ENCODE measurements at places on chromosomes 2 and 18. TPM values are rescaled to one million over a fixed set of nuclear protein-coding genes. Genes with fewer than 3 reads are reported as not detected.

Gene ASB18
- total RNA-seq, result not detected

Gene ELAC1
- 3.6 TPM for total RNA-seq

Gene CHRND
- total RNA-seq, result 0.10 TPM

Gene PJVK
- total RNA-seq, result 1.2 TPM

Gene RBM45
- total RNA-seq, result 25.2 TPM

Gene HOXD1
- 10.4 TPM for total RNA-seq

Gene KATNAL2
- total RNA-seq, result not detected

Gene CNDP2
- total RNA-seq, result 80.8 TPM

Gene CAPN14
- total RNA-seq, result not detected

Gene FBXO15
- not detected for total RNA-seq

Gene MEMO1
- total RNA-seq, result 68.0 TPM

Gene C18orf54
- 8.1 TPM for total RNA-seq

Gene DRC1
- total RNA-seq, result 0.07 TPM

Gene PROM2
- total RNA-seq, result not detected

Gene EDAR
- total RNA-seq, result not detected

Gene TMEM169
- total RNA-seq, result 4.5 TPM

- DNase-seq, result no peak
Measured at GRCh38 chr18:79403723-79404566, 8.2 kb downstream of the NFATC1 start.

GRCh38 chr2:159129269-159129668, 157.2 kb downstream of the WDSUB1 start:
- DNase-seq, result no peak

DNA sequence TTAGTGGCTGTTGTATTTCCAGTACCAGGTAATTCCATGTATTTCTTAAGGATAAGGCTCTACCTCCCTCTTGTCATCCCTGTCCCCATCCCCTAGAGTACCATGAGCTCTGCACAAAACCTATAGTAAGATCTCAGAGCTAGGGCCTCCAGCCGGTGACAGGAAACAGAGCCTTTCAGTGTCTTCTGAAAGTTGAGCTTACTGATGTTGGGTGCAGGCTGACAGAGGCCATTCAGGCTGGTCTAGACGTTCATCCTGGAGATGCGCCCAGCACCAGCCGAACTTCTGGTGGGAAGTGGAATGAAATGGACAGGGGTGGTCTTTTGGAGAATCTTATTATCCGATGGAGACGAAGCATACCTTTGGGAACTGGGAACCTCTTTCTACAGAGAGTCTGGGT, 16.7 kb upstream of the LYPD6B start:
- DNase-seq, result no peak

DNA sequence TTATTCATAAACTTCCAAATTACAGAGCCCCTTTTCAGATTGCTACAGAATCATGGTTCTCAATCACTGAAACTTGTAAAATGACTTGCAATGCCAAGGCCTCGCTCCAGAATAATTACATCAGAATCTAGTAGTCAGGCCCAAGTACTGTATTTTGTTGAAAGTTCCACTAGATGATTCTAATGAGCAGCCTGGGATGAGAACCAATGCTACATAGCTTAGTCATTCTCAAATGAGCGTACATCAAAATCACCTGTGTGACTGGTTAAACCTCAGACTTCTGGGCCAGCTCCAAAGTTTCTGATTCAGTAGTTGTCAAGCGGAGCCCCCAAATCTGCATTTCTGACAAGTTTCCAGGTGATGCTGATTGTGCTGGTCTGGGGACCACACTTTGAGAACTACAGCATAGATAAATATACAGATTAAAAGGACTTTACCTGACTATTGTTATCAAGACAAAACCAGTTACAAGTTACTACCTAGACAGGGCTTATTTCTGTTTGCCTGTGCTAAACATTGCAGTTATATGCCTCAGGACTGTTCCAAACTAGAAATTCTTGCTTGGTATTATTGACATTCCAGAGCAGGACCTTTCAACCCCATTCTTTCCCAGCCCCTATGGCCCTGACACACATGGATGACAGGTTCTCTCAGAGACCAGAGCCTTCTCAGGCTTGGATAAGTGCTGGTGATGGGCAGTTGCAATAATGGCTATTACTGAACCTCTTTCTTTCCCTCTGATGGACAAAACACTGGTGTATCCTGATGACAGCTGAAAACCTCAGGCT, 83.1 kb downstream of the UPP2 start:
- DNase-seq, result peak; percentile 97

DNA sequence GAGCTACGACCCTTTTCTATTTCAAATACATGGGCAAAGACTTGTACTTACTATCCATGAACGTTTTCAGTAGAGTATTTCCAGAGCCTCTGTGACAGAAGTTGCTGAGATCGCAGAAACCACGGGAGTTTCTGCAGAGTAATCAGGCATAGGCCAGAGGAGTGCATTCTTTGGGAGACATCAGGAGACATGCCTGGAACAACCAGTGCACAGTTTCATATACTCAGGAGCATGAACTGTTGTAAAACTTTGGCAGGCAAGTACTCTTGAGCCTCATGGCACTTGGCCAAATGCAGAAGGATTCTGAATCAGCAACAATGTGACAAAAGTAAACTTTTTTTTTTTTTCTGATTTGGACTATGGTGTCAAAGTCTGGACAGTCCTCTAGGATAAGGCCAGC, 307.1 kb downstream of the GRB14 start:
- no peak for DNase-seq

DNA sequence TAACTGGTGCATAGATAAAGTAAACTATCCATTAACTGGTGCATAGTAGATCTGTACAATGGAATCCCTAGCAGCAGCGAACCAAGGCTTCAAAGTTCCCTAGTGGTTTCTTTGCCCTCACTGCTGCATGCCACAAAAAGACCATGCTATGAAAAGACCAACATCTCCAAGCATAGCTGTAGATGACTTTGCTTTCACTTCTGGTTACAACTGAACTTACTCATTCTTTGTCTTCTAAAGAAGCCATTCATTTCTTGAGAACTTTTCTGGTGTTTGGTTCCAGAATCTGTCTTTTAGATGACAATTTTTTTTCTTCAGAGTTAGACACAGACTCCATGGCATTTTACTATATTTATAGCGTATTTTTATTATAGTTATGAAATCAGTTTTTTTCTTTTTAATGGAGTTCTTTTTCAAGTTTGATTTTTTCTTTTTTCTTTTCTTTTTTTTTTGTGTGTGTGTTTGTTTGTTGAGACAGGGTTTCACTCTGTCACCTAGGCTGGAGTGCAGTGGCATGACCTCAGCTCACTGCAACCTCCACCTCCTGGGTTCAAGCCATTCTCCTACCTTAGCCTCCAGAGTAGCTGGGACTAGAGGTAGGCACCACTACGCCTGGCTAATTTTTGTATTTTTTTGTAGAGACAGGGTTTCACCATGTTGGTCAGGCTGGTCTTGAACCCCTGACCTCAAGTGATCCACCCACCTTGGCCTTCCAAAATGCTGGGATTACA, 63.6 kb downstream of the SLC35F5 start:
- no peak for DNase-seq

- peak; percentile 73 for DNase-seq
Measured at GRCh38 chr2:16005816-16006536, 65.6 kb downstream of the MYCN start.

DNA sequence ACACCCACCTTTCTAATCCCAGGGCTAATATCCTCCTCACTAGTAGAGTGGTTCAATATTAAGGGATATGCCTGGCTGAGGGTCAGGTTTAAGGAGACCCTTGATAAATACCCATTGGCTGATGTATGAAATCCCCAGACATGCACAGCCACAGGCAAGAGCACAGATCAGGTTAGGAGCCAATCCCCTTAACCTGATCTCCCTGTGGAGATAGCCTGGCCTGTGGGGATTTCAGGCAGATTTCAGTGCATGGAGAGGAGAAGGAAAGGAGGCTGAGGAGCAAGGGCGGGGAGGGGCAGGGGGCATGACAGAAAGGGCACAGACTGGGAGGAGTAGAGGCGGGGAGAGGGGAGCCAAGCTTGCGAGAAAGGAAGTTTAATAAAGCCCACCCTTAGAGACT, 129.0 kb downstream of the LOXHD1 start:
- no peak for DNase-seq

GRCh38 chr2:50347358-50348044, 684.4 kb downstream of the NRXN1 start:
- DNase-seq, result no peak

DNA sequence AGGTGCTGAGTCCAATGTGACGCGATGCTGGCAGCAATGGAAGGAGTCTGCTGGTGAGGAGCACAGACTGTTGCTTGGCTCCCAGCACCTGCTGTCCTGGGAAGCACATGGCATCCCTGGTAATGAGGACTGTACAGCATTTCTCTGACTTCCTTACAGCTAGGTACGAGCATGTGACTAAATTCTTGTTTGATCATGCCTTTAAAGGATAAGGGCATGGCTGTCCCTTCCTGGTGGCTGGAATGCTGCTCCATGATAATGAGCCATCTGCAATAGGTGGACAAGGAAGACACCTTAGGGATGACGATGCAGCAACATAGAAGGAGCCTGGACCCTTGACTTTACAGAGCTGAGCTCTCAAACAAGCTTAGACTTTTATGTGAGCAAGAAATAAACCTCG, 278.0 kb upstream of the SPRED2 start:
- DNase-seq, result no peak

DNA sequence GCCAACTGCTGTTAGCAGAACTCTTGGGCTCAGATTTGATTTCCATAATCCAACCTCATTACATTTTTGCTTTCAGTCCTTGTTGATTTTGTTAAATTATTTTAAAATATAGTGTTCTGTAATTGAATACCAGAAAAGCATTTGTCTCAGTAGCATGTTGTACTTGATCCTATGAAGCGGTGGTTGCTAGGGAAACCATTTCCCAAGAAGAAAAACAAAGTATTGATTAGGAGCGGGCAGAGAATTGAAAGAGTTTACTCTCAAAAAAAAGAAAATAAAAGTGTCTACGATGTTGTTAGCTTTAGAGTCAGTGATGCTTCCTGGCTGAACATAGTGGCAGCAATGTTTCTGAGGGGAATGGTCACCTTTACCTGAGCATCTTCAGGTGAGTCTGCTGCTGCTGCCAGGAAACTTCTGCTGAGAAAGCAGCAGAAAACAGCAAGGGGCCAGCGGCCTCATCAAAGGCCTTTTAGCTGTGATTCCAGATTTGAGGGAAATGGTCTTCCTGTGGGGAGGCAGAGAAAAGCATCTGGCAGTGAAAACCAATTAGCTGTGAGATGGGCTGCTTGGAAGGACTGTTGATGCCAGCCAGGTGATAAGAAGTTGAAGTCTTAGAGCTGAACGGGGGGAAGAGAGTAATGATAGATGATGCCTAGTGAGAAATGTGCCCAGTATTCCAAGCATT, 37.1 kb downstream of the CRIM1 start:
- no peak for DNase-seq

- no peak for DNase-seq
Measured at GRCh38 chr2:73891276-73891901, 1.4 kb upstream of the ACTG2 start.

- peak; percentile 70 for DNase-seq
Measured at GRCh38 chr2:133780099-133780996, 212.1 kb upstream of the NCKAP5 start.

GRCh38 chr2:100984892-100985307, 17.2 kb upstream of the RPL31 start:
- peak; percentile 81 for DNase-seq

GRCh38 chr2:9053534-9053931, 50.0 kb upstream of the MBOAT2 start:
- DNase-seq, result no peak

DNA sequence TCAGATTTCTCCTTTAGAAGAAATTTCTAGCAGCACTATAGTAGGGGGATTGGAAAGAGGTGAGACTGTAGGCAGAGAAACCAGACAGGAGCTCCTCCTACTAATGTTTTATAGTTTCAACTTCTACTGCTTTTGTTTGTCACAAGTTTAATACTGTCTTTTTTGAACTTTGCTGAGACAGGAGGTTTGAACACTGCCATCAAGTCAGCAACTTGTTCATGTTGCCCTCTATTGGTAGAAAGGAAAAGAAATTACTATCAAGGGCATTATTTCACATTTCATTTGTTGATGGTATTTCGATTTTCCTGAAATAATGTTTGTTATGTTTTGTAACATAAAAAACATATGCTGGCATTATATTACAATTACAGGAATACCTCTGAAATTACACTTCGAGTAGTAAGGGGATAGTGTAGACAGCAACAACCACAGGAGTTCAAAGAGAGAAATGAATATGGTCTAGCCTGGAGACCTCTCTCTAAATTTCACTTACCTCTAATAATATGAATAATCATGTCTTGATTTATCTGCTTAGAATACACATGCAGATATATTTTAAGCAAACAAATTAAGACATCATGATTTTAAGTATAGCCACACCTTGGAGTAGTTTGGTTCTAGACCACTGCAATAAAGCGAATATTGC, 12.4 kb upstream of the CCDC88A start:
- peak; percentile 32 for DNase-seq

DNA sequence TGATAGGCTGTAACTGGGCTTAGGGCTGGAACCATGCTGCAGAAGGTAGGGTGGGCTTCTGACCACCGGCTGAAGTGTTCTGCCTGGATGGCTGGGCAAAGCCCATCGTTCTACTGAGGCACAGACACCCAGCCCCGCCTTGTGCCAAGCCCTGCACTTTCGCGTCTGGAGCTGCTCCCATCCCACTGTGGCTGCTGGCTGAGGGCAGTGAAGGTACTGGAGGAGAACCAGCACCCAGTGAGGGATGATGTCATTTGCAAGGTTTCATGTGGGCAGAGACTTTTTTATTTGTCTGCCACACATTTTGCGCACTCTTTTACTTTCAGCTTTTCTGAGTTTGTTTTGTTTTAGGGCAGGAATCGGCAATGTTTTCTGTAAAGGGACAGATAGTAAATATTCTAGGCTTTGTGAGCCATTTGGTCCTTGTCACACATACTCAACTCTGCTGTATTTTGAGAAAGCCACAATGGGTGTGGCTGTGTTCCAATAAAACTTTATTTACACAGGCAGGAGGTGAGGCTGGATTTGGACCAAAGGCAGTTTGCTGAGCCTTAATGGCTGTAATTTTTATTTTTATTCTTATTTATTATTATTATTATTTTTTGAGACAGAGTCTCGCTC, 85.6 kb downstream of the ASB1 start:
- no peak for DNase-seq

DNA sequence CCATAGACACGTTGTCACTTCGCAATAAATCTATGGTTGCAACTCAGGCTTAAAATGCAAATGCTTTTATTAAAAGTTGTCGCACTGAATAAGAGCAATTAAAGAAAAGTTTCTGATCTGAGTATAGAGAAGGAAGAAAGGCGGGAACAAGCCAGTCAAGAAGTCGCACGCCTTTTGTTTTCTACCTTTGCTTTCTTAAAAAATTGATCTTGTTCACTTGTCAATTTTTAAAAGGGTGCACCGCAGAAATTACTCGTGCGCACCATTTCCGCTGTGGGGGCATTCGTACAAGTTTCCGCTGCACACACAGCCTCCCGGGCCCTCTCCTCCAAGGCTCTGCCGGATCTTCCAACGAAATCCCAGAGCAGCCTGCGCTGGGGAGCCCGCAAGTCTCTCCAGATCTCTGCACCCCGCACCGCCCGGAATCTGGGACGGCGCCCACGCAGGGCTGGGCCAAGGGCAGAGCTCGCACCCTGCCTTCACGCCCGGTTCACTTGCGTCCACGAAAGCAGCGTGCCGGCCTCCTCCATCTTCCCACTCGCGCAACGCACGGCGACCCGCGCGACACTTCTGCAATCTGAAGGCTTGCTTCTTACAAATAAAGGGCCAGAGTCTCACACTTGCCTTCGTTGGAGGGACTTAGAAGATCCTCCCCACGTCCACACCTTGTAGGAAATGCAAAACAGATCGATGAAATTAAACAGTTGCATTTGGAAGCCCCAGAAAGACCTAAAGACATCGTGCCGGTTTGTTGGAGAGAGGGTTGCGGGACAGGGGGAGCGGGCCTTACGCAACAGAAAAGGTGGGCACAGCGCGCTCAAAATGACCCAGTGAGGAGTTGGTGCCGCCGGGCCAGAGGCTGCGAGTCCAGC, 2.6 kb upstream of the SALL3 start:
- DNase-seq, result no peak

- DNase-seq, result no peak
Measured at GRCh38 chr2:186592137-186592875, 2.5 kb downstream of the ITGAV start.

All from HepG2 (cell line).